Stimulated activated CD4-positive, alpha-beta T cell treated with anti-CD3 and anti-CD28 coated beads, Interleukin-4, amount 100 ng/mL, for 24 hours (primary cell): ENCODE measurements at places on chromosomes 5 and 9.

DNA sequence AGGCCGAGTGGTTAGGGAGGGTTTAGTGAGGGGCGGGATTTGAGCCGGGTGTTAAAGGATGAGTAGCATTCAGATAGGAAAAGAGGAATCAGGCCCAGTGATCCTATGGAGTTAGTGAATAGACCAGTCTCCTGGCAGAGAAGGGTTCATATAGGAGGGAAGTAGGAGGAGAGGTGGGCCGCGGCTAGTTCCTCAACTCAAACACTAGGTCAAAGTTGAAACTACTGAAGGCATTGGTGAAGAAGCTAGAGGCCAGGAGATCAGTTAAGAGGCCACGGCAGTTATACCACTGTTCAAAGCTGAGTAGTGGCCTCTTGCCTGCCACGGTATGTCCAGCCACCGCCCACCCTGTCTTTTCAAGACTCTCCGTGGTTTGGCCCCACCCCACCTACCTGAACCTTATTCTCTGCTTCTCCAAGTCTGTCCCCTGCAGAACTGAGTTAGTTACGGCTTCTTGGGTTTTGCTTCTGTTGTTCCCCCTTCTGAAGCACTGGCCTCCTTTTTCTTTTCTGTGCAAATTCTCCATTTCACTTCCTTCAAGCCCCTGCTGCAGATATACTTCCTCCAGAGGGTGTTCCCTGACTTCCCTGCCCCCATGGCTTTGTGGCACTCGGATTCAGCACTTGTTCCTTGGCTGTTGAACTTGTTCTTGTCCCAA lies 1.8 kb downstream of the ZBTB34 start:
- no peak for DNase-seq

GRCh38 chr5:127574852-127575679 lies 57.6 kb downstream of the PRRC1 start:
- DNase-seq, result no peak

GRCh38 chr5:140633501-140633900 lies 526 bp upstream of the CD14 start:
- DNase-seq, result no peak

GRCh38 chr5:171521219-171521633 lies 101.8 kb downstream of the FGF18 start:
- DNase-seq, result no peak

DNA sequence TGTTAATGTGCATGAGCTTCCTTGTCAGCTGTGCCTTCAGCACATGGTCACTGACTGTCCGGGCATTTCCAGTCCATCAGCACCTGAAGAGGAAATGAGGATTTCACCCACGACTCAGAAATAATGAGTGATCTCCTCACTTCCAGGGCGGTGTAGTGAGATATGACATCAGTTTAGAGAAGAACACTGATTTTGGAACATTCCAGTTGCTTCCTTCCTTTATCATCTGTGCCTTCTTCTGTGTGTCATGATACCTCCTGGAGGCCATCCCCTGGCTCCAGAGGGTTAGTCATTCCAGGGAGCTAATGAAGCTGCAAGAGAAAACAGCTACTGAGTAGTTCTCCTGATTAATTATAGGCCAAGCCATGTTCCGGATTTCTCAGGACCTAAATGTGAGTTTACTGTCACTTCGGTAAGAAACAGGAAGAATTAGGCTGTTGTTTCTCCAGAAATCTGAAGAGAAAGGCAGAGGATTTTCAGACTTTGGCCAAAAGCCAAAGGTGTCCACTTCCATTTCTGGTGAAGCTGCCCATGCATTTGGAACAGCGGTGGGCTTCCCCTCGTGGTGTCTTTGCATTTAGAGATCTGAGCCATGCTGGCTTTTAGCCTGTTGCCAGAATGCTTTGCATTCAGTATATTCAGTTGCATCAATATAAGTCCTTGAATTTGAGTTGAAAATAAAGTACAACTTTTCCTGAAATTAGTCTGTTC lies 161.3 kb upstream of the OTULINL start:
- DNase-seq, result no peak
